Daoy (cell line): ENCODE measurements at places on chromosomes 7 and 10.

DNA sequence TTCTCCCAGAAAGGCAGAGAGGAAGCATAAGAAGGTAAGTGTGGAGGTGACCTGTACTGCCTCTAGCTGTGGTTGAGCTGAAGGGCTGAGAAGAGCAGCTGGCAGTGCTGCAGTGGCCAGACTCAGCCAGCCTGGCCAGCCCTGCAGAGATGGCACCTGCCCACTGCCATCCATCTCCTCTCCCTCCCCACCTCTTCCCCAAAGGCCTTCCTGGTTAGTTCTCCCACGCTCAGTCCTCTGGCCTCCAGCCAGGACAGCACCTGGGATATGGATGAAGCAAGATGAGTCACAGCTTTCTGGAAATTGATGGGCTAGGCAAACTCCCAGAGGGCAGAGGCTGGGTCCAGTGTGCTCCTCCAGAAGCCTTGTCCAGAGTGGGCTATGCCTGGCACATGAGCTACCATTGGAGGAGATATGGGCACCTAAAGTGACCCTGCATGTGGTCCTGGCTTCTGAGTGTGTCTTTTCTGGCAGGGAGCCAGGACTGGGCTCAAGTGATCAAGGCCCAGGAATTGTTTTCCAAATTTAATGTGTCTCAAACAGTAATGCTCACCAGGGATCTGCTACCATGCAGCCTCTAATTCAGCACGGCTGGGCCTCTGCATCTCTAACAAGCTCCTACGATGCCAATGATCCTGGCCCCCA is 81.0 kb upstream of the CACUL1 start:
- DNase-seq: peak; percentile 54

GRCh38 chr10:24851629-24852028 is 100.8 kb downstream of the PRTFDC1 start:
- DNase-seq: no peak

DNA sequence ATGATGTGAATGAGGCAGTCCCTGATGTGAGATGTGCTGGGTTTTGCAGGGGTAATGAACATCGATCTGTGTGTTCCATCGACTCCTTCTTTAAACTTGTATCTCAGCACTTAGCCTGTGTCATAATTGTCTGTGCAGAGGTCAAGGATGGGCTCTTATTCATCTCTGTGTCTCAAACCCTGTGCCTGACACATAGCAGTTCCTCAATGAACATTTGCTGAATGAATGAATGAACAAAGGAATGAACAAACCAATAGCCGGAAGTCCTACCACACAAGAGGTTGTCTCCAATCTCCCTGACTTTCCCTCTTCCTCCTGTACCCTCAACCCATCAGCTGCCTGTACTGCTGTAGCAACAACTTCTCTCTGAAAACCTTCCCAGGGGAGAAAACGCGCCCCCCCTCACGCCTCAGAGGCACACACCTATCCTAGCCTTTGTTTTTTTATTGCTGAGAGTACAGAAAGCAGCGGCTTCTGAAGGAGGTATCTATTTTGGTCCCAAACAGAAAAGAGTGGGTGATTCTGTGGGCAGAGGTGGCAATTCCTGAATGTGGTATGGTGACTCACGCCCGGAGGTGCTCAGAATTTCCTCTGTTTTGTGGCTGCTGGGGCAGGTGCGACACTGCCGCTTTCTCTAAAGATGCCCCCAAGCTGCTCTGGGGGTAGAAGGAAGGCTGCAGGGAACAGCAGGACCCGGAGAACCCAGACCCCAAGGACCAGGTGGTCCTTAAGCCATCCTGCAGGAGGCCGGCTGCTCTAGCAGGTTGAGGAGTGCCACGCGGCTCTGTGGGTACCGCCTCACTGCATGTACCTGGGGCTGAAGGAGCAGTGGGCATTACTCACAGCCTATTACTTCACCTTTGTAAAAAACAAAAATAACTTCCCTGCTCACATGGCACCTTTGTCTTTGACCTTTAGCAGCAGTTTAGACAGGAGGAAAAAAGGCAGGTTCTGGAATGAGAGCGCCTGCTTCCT is 9.6 kb downstream of the IL2RA start:
- no peak for DNase-seq

DNA sequence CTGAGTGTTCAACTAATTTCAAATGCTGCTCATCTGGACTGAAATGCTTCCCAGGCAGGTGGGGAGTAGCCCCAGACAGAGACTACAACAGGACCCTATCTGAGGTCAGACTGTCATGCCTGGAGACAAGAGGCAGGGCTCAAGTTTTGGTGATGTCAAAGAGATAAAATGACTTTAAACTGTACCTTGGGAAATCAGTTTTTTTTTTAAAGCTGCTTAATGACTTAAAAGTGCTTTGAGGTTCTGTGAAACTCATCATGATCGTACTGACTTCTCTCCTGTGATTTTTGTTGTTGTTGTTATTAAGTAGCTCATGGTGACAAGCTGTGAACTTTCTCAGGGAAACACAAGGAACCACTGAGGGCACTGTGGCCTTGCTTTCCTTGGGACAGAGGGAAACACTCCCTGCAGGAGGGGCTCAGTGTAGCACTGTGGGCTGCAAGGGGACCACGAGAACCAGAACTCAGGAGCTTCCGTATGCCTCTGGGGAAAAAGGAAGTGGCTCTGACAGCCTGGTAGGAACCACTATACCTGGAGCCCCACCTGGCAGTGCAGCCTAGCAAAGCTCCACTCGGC is 9.5 kb downstream of the HIPK2 start:
- no peak for DNase-seq

DNA sequence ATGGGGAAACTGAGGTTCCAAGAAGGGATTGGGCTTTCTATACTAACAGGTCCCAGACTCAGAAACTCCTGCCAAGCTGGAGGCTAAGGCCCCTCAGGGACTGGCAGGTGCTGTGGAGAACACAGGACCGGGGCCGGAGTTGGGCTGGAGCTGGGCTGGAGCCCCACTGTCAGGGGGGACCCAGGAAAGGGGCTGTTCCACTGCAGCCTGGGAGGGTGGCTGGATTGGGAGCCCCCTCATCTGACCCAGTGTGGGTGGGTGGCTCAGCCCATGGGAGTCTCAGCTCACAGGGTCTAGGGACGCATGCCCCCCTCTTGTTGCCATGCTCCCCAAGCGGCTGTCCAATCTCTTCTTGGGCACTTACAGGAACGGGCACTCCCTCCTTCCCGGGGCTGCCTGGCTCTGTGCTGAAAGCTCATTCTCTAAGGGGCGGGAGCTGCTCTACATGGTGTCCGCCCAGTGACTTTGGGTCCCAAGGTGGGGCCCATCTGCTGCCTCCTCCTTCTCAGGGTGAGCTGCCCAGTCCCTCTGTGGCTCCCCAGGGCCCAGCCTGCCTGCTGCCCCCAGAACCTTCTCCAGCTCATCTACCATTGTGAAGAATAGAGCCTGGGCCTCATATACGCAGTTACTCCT is 126.5 kb downstream of the MYL10 start:
- DNase-seq: no peak

- DNase-seq: no peak
These were observed 51.6 kb downstream of the HBP1 start for GRCh38 chr7:107220356-107220755.

DNA sequence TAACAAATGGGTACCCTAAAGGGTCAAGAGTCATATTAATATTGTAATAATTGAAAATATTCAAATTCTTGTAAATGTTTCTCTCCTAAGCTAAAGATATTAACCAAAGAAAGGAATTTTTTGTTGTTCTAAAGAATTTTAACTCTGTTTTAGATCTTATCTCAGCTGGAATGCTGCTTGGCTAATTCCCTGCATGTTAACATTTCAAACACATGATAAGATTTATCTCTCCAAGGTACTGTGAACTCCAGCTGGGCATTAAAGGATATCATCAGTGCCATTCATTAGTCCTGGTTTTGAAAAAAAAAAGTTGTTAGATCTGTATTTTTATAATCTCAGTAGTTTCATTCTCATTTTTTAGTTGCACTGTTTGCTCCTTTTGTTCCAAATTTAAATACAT is 76.9 kb downstream of the MAPK8 start:
- DNase-seq: no peak

DNA sequence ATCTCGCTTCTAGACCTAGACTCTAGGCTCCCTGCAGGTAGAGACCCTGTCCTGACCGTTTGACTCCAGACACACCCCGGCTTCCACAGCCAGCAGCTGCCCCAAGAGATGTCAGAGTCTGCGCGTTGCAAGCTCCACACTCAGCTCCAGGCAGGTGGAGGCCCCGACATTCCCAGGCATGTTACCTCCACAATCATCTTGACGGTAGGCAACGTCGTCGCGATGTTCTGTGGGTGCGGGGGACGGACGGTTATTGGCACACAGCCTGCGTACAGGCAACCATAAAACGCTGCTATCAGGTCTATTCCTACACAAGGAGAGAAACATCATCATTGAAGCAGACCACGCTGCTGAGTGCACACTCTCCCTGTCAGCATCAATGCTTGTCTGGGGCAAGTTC is 213.2 kb downstream of the ZMYND11 start:
- no peak for DNase-seq

DNA sequence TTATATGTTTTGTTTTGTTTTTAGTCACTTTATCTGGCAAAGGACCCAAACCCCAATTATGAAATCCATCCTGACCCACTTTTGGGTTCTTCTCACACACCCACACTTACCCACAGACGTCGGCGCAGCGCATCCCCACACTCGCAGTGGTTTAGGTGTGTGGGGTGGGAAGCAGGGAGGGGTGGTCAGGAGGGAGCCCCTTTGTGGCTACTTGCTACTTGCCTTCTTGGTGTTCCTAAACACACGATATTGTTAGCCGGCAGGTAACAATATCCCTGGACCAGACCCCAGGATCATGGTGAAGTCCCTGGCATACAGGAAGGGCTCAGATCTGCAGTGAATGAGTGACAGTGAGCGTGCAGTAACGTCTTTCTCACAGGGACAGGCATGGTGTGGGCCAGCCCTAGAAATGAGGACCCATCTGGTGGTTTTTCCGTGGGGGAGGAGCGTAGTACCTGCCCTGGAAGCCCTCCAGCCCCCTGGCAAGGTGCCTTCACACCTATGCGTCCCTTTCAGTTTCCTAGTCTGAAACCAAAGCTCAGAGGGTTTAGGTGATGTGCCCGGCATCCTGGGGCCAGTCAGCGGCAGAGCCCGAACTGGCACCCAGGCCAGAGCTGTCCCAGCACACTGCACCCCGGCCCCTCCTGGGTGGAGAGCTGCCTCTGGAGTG is 4.4 kb downstream of the SPOCK2 start:
- DNase-seq: no peak

- no peak for DNase-seq
These were observed 93.3 kb upstream of the PRSS58 start for GRCh38 chr7:142351145-142351544.

DNA sequence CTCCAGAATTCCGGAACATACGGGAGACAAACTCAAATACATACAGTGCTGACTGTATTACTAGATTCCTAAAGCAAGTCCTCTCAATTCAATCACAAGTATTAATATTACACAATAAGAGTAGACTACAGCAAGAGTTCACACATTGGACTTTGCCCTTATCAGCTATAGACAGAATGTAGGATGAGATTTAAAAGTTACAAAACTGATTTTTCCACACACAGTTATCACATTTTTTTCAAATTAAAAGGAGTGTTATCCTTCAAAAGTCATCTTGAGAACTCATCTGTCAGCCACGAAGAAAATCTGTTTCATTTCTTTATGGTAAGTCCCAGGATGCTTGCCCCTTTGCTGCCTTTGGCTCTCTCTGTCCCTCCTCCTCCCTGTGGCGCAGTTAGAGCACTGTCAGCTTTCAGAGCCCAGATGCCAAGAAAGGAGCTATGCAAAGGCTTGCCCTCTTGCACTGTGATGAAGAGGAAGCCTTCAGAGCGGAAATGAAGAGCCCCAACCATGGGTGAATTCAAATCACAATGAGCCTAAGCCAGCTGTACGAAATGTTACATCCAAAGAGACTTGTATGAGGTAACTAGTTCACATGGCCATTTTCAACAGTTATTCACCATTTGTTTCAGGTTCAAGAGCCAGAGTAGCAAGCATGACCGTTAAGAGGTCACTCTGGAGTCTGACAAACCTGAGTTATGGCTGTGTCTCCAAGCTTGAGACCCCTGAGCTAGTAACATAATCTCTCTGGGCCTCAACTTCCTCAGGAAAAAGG is 10.7 kb downstream of the NCOA4 start:
- no peak for DNase-seq

DNA sequence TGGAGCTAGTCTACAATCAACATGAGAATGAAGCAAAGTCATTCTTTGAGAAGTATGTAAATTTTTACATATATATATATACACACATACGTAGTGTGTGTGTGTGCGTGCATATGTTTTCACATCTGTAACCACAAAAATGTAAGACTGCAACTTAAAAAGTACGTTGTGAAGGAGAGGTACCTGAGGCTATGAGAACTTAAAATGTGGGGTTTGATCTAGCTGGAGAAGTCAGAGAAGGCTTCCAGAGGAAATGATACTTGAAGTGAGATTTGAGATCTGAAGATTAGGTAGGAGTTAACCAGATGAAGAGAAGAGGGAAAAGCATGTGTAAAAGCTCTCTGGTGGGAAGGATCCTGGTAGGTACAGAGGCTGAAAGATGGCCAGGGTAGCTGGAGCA is 5.8 kb downstream of the TAF5 start:
- no peak for DNase-seq

GRCh38 chr7:55019191-55019690 is 424 bp downstream of the EGFR start:
- peak; percentile 76 for DNase-seq

DNA sequence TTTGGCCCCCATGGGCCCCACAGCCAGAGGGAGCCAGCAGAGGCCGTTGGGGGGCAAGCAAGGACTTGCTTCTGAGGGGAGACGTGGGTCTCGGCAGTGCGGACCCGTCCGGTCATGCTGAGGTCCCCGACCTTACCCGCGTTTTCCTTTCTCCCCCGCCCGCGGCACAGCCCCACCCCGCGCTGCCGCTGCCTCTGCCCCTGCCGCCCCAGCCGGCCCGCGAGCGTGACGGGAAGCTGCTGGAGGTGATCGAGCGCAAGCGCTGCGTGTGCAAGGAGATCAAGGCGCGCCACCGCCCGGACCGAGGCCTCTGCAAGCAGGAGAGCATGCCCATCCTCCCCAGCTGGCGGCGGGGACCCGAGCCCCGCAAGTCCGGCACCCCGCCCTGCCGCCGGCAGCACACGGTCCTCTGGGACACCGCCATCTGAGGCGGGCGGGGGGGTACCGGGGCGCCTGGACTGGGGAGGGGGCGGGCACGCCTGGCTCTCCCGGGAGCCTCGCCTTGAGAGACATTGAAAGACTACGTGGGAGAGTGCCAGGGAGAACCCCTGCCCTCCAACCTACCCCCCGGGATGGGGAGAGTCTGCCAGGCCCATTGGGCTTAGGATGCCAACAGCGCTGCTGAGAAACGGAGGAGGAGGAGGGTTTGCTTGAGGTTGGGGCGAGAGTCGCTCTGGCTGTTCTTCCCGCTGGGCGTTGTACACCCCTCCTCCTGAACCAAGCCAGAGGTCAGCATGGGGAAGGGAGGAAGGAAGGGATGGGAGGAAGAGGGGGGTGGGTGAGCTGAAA is 9.9 kb downstream of the NYAP1 start:
- DNase-seq: peak; percentile 65

DNA sequence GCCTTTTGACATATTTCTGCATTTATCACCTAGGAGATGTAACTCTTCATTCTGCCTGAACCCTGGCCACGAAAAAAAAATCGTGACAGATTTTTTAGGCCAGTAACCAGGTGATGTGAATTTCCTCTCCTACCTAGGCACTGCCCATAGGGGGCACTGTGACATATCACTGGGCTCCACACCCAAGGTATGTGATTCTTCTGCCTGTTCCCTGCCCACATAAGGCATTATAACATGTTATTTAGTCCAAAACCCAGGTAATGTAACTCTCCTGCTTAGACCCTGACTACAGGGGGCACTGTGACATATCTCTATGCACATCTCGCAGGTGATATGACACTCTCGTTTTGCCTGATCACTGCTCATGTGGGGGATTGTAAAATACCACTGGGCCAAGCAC is 29.5 kb upstream of the ZNF107 start:
- no peak for DNase-seq
